RWPE2 (cell line): ENCODE measurements at places on chromosomes 3 and 15.

DNA sequence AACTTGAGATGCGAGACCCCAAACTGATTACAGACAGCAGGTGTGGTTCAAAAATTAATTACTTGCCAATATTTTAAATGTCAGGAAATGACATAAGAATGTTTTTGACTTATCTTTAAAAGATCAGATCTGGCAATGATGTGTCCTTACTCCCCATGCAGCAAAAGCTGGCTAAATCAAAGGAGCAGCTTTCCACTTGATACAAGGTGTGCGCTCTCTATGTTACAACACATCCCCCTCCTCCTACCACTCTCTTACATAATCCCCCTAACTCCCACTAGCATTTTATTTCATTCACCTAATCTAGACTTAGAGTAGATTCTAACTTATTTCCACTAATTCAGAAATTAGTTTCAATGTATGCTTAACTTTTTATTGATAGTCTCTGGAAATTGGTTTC lies 609.0 kb downstream of the GRM7 start:
- DNase-seq = no peak

GRCh38 chr3:32431481-32431880 lies 39.8 kb downstream of the CMTM7 start:
- no peak for DNase-seq

DNA sequence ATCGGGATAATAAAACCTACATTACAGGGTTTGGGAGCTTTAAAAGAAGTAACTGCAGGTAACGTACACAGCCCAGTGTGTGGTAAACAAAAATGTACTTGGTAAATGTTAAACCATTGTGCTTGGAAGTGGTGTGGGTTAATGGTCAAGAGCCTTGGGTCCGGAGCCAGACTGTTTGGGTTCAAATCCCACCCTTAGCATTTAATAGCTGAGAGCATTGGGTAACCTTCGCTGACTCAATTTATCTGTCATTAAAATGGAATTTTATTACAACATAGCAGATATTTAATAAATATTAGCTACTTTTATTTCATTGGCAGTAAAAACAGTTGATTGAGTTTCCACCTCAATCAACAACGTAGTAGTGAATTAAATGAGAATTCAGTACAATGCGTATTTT lies 1.5 kb downstream of the FSTL1 start:
- DNase-seq = no peak

GRCh38 chr15:98025237-98025636 lies 64.7 kb downstream of the ARRDC4 start:
- DNase-seq = no peak

- no peak for DNase-seq
These were observed 701.3 kb downstream of the EDEM1 start for GRCh38 chr3:5888851-5889250.

- no peak for DNase-seq
These were observed 257.9 kb upstream of the ALCAM start for GRCh38 chr3:105108823-105109222.

GRCh38 chr15:35728219-35728940 lies 182.4 kb upstream of the DPH6 start:
- no peak for DNase-seq

DNA sequence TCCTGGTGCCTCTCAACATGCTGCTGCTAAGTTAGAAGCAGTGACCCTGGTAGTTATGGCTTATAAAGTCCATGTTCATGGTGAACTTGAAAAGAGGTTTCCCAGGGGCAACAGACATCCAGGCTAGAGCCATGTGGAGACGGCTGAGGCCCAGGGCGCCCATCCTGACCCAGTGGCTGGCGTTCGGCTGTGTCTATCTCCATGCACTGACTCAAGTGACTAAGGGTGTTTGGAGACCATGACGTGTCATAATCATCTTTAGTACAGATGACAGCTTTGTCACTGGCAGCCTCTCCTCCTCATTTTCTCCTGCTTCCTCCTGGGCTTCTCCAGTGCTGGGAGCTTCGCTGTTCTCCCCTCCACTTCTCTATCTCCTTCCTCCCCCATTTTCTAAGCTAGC lies 287.4 kb upstream of the LYSMD4 start:
- no peak for DNase-seq
